NCI-H510A (cell line): ENCODE measurements at places on chromosomes 13 and 19.

DNA sequence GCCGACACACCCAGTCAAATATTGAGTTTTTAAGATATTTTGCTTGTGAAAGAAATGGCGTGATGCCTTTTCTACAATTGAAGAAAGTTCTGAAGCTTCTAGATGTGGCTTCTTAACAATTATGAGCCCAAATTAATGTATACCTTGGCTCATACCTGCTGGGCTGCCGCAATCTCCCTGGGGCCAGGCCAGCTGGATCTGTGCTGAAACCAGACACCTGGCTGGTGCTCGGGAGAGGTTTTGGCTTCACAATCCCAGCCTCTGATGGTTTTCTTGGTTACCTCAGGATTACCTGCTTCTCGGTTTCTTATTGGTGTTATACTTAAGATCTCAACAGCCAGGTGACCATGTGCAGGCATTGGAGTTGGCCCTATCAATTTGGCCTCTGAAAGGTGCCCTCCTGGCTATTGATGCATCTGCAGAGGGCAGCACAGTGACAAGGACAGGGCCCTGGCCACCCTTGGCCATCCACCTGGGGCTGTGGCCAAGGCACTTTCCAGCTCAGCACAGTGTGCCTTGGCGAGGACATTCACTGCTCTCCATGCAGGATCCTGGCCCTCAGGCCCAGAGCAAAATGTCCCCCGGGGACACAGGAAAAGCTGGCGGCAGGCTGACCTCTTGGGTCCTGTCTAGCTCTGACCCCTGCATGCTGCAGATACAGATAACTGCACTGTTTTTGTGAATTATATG, 305.0 kb downstream of the ZNF536 start:
- DNase-seq, result no peak

DNA sequence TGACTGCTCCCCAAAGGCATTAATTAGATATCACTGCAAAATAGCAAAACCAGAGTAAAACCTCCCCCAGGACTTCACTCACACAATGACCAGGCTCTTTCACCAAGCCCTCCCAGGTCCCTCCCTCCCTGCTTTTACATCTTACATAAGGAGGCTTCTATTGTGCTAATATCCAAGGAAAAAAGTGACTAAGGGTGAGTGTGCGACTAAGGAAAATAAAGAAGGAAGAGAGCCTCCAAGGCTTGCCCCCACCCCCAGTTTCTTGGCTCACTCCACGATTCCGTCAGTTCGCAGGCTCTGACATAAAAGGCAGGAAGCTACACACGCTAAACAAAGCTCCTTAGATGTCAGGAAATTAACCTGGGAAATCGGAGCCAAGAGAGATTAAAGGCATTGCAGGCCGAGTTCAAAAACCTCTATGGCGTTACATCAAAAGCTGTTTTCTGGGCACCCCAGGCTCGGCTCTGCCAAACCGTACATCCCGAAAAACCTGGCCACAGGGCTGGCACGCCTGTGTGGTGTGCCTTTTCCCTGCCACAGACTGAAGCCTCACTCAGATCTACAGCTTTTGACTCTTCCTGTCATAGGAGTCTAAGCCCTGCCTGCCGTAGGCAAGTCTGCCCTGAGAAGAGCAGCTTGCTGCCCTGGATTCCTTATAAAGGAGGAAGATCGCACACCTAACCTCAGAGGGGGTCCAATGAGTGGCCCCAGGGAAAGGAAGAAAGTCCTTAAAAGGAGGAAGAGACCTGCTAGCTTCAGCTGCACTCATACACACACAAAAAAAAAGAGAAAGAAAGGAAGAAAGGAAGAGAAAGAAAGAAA, 67.0 kb upstream of the SERP2 start:
- no peak for DNase-seq

GRCh38 chr19:55670280-55671053, 4.6 kb upstream of the EPN1 start:
- DNase-seq, result no peak

DNA sequence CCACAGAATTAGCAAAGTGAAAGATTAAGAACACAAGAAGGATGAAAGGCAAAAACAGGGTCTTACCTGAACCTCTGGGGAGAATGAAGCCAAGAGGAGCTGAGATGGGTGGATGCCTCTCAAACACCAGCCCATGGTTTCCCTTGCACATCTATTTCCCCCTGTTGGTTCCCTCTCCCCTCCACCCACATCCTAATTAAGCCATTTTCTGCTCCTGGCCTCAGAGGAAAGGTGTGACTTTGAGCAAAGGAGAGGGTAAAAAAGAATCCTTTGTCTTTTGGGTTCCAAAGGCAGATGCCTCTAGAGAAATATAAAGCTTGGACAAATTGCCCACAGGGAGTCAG, 214.9 kb downstream of the RAP2A start:
- no peak for DNase-seq

- no peak for DNase-seq
Measured at GRCh38 chr13:111661776-111662175, 341.3 kb downstream of the TEX29 start.
